T47D (cell line): ENCODE measurements at places on chromosomes 2 and 18.

GRCh38 chr2:128422571-128422970 lies 103.9 kb upstream of the HS6ST1 start:
- no peak for DNase-seq

DNA sequence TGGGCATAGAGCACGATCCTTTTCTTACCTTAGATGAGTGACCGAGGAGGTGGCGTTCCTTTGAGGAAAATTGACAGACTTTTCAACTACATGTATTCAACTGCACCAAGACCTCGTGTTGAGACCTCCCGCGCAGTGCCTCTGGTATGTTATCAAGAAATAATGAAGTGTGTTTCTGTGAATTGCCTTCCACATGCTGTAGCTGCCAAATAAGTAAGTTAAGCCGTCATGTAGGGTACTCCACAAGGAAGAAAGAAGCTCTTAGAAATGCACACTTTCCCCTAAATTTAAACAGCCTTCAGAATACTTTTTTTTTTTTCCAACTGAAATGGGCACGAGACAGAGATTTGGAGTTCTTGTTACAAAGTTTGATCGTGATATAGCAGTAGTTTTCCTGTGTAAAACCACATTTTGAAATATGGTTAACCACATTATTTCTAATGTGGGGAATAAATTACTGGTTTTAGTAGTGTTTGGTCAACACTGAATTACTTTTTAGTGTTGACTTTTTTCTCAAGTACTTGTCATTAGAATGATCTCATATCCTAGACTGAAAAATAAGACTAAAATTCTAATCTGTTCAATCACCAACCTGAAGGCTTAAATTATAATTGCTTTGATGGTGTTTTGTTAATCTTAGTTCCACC lies 30.5 kb downstream of the PDK1 start:
- DNase-seq = no peak

DNA sequence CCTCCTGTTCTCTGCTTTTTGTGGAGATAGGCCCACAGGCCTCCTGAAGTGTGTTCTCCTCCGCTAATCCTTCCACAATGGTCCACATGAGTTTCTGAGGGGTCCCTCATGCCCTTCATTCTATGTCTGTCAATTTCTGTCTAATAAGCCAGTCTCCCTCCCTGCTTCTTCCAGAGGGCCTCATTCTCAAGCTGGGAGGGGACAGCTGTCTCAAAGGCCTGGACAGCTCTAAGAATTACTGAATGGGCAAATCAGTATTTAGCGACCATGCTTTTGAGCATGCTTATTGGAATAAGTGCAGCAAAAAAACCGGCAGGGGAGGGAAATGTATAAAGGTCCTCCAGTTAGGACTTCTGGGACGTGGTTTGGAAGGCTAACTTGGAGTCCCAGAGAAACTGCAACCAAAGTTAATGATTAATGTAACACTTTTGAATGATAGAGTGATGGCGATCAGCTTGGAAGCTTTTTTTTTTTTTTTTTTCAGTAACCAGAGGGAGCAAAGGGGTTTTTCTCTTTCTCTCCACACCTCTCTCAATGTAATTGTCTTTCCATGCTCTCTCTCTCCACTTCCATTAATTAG lies 890.7 kb upstream of the POU3F3 start:
- DNase-seq = no peak

DNA sequence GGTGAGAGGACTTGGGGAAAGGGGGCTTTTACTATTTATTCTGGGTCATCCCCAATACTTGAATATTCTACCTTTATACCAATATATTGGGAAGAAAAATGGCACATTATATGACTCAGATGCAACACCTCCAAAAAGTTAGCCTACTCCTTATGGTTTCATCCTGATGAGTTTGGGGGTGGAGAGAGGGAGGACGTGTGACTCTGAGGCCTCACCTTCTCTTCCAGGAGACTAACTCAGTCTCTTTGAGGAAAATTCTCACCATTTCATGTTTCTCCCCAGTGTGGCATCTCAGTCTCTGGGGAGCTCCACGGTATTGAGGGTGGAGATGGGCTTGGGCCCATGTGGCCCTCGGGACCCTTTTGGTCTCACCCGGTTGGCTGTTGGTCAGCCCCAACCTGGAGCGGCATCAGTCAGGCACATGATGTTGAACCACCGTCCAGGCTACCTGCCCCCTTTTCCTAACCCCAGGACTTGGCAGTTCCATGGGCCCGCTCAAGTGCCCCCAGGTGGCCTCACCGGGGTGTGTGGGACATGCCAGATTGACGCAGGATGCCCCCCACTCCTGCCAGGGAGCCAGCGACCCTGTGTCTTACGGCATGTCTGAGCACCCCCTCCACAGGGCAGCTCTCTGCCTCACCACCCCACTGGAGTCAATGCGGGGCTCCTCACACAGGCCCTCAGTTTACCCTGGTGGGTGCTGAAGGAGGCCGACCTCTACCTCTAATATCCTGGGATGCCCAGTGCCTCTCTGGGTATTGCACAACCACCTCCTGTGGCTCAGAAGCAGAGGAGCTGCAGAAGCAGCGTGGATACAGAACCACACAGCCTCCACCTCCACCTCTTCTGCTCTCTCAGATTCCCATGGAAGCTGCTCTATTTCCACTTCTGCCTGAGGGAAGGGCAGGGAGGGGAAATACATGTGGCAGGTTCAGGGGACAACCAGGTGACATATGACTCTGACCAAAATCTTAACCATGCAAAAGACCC lies 297.4 kb downstream of the EIPR1 start:
- no peak for DNase-seq

DNA sequence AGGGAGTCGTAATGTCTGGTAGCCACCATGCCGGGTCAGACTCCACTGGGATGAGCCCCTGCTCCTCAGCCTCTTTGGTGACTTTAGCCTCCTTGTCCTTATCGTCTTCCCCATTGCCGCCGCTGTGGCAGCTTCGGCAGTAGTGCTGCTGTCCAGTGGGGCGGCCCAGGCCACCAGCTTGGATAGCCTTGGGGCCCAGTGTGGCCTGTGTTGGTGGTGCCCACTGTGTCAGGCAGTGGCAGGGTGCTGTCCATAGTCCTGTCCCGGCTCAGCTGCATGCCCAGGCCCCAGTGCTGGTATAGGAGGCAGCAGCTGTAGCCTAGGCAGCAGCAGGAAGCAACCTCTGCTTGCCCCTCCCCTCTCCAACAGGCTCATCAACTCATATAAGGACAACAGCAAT lies 197.1 kb upstream of the RAB12 start:
- DNase-seq = no peak

- no peak for DNase-seq
These were observed 58.4 kb upstream of the RTN4 start for GRCh38 chr2:55108456-55109160.

GRCh38 chr18:62554061-62554815 lies 31.4 kb downstream of the ZCCHC2 start:
- no peak for DNase-seq

DNA sequence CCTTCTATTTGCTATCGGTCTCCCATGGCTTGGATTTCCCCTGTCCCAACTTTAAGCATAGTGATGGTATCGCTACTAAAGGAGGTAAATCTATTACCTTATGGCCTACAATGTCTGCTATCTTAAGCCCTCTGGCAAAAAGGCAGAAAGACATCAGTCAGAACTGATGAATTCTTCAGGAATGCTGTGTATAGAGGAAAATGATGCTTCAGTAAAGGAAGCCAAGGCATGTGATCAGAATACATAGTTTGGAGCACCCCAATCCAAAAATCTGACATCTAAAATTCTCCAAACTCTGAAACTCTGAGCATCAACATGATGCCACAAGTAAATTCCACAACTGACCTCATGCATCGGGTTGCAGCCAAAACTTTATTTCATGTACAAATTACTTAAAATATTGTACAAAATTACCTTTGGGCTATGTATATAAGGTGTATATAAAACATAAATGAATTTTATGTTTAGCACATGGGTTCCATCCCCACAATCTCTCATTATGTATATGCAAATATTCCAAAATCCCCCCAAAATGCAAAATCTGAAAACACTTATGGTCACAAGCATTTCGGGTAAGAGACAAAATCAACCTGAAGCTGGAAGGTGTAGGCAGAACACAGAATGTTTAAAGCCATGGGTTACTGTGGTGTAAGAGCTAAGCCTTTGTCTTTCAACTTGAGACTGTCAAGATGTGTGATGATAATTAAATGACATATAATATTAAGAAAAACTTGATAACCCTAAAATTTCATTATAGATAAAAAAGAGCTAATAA lies 66.2 kb downstream of the CUL3 start:
- no peak for DNase-seq

DNA sequence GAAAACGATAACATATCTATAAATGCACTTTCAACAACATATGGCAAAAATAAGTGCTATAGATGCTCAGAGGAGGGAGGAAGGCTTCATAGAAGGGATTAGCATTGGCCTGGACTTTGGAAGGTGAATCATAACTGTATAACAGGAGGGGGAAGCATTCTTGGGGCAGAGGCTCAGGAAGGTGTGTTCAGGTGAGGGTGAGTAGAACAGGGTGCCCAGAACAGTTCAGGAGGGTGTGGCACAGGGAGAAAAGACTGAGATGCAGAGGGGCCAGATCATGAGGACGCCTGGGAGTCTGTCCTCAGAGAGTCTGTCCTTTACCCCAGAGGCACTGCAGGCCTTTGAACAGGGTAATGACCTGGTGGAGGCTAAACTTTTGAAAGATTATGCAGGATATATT lies 29.3 kb upstream of the MEP1B start:
- DNase-seq = no peak

DNA sequence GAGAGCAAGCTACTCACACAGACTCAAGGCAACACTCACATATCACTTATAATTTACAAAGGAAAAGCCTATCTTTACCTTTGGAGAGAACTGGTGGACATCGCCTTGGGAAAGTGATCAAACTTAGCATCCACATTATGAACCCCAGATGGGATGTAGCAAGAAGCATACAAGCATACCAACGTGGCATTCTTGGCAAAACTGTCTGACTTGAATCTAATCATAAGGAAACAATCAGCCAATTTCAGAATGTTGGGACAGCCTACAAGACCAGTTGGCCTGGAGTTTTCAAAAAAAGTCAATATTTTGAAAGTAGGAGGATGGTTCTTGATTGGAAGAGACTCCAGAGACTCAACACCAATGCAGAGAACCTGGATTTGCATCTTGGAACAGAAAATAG lies 79.1 kb upstream of the PMAIP1 start:
- no peak for DNase-seq

DNA sequence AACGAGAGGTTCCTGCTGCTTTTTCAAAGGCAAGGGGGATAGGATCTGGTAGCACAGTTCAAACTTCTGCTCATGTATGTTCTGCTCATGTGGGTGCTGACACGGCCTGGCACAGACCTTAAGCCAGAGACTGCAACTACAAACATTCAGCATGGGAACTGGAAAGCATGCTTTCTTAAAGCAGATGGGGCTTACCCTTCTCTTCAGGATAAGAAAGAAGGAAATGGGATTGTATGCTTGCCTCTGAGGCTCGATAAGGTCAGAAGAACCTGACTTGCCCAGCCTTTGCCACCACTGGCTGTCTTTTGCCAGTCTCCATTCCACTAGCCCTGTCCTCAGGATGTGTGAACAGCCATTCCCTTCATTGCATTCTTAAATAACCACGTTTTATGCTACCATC lies 10.7 kb downstream of the DOCK10 start:
- DNase-seq = no peak

DNA sequence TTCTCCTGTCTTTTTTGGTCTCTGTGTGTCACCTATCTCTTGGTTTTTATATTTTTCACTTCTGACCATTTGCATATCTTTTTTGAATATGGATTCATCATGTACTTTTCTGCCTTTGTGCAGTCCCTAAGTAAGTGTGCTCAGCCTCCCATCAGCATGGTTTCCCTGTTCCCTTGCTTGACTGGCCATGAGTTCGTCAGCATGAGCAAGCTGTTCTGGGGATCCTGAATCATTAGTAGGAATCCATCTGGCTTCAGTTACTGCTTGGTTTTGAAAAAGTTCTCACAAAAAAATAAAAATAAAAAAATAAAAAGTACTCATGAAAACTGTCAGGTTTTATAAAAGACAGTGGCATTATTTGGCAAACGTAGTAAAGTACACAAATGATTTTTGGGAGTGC lies 144.1 kb downstream of the NCOA1 start:
- DNase-seq = no peak

DNA sequence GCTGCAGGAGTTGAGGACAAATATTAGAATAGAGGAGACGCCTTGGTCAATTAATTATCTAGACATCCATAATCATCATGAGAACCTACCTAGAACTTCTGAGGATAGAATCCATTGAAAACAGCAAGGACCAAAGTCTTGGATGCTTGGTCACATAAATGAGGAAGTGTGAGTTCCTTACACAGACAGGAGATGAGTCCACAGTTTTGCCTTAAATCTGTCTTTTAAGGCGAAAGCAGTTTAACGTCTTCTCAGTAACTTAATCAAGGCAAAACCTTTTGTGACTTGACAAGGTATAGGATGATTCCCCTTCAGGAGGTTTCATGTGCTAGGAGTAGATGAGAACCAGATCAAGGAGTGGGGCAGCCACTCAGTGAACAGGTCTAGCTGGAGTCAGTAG lies 1783.2 kb upstream of the CELF4 start:
- DNase-seq = no peak

DNA sequence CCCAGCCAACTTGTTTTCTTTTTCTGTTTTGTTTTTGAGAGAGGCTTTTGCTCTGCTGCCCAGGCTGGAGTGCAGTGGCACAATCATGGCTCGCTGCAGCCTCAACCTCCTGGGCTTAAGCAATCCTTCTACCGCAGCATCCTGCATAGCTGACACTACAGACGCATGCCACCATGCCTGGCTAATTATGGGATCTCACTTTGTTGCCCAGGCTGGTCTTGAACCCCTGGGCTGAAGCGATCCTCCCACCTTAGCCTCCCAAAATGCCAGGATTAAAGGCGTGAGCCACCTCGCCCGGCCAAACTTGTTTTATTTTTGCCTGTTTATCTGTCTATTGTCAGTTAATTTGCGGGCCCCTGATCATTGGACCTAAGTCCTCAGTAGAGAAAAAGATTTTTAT lies 61.6 kb upstream of the MSH6 start:
- DNase-seq = no peak

DNA sequence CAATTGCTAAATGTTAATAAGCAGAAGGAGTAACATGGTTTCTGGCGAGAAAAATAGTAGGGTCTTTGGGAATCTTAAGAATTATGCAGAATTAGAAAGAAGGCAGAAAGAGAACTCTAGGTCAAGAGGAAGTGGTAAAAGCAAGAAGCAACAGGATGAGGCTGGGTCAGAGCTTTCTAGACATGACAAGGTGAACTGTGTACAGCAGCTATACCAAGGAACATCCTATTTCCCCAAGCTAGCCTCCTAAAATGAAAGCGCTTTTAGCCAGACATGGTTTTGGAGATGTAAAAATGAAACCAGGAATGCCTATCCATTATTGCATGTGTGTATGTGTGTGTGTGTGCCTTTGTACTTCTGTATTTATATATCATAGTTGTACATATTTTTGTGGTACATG lies 42.3 kb upstream of the STAT1 start:
- no peak for DNase-seq

DNA sequence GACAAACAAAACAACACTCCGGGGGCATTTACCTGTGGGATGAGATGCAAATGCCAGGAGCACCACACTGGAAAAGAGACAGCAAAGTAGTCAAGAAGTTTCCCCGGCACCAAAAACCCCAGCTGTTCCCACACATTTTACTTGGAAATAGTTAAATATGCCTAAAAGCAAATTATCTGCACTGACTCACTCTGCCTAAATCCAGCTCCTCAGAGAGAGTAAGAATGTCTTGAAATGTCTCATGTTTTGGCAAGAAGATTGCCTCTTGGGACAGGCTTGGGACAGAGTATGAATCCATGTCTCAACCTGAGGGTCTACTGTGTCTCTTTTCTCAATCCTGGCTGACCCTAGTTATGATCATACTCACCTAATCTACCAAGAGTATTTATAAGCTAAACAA lies 87.5 kb upstream of the RIOK3 start:
- DNase-seq = no peak
